ENCODE measurements at places on chromosomes 5 and 9. TPM values are rescaled to one million over a fixed set of nuclear protein-coding genes. Genes with fewer than 3 reads are reported as not detected.
A peak's percentile ranks its signal among the peaks of the same experiment; 100 is the strongest.

FBP2 gene
- polyA plus RNA-seq = not detected

GCNT1 gene
- 0.90 TPM for polyA plus RNA-seq

ZNF608 gene
- 7.5 TPM for polyA plus RNA-seq

OR1Q1 gene
- not detected for polyA plus RNA-seq

GPR107 gene
- 44.0 TPM for polyA plus RNA-seq

DNA sequence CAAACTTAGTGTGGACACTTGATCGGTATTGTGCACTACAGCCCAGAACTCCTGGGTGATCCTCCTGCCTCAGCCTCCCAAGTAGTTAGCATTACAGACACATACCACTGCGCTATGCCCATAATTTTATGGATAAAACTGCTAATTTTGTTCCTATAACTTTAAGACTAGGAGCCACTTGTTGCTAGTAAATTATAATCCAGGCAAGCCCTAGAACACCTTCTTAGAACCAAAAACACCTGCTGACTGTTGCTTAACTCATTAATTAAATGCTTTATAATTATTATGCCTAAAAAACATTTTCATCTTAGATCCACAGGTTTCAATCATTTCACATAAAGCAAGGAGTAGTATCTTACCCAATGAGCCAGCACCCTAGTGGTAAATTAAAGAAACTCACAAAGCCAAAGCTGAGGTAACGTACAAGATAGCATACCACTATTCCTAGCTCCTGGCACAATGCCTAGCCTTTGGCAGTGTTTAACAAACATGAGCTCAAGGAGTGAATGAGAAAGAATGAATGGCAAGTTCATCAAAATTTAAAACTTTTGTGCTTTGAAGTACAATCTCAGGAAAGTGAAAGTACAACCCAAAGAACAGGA, 5.4 kb downstream of the MRPS27 start:
- no peak for DNase-seq

DNA sequence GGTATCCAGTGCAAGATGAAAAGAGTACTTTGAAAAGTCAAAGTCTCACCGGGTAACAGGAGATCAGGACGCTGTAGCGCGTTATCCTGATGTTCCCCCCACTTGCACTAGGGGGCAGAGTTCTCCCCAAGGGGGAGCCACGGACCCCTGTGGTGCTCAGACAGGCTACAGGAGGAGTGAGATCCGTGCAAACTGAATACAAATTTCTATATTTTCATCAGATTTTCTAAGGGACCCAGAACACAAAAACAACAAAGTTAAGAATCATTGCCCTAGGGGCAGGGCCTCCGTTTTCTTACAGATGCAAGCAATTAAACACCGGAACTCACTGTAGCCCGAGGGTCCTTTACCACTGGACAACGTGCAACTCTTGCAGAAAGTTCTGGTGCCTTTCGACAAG, 2.0 kb downstream of the MYO10 start:
- peak; percentile 63 for DNase-seq

DNA sequence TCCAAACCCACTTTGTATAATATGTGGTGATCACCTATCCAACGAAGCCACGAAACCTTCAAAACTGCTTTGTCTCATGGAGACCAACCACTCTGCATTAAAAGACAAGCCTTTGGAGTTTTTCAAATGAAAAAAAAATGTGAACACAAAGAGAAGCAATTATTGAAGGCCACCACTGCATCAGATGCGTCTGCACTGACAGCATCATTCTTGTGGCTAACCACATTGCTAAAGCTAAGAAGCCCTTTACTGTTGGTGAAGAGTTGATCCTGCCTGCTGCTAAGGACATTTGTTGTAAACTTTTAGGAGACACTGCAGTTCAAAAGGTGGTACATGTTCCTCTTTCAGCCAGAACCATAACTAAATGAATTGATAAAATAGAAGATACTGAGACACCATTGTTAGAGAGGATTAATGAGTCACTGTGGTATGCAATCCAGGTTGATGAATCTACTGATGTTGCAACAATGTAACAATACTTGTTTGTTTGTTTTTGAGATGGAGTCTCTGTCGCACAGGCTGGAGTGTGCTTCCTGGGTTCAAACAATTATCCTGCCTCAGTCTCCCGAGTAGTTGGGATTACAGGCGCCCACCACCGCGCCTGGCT, 45.4 kb downstream of the TAF11L14 start:
- no peak for DNase-seq

DNA sequence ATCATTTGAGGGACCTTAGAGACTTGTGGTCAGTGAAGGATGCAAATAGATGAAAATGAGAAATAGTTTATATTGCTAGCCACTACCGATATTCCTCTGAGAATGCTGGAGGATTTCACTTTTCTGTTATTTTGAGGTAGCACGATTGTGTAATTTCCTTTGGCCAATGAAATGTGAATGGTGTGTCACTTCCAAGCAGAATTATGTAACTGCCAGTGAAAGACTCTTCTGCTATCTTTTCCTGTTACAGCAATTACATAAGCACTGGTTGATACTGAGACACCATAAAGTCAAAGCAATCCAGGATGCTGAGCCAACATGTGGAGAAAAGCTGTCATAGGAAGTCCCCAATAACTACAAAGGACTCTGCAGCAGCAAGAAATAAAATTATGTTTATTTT, 3.6 kb upstream of the PCDHA2 start:
- DNase-seq = no peak

DNA sequence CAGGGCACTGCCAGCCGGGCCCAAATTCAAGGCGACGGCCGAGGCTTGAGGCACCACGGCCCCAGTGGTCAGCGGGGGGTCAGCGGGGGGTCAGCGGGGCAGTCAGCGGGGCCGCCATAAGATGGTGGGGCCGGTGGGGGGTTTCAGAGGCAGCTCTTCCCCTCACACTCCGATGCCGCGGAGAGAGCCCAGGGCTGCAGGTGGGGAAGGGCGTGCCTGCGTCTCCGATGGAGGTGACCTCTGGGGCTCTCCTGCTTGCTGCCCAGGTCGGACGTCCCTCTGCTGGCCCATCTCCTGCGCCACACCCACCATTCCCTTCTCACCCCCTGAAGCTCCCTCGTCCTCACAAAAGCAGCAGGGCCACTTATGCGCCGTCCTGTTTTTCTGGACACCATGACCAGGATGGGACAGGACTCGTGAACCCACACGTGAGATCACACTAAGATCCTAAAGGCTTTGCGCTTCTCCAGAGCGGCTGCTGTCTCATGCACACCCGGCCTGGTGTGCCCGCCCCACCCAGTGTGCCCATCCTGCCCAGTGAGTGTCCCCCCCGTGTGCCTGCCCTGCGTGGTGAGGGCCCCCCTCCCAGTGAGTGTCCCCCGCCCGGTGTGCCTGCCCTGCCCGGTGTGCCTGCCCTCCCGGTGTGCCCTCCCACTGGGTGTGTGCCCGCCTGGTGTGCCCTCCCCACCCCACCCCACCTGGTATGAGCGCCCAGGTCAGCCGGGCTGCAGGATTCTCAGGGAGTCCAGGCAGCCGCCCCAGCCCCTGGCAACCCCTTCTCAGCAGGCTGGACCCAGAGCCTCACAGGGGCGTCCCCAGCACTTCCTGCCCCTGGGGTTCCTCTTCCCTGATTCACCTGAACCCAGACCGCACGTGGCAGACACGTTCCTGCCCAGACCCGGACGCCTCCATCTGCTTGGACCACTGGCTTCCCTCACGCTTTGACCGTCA, 48.7 kb upstream of the NKD2 start:
- DNase-seq = no peak

DNA sequence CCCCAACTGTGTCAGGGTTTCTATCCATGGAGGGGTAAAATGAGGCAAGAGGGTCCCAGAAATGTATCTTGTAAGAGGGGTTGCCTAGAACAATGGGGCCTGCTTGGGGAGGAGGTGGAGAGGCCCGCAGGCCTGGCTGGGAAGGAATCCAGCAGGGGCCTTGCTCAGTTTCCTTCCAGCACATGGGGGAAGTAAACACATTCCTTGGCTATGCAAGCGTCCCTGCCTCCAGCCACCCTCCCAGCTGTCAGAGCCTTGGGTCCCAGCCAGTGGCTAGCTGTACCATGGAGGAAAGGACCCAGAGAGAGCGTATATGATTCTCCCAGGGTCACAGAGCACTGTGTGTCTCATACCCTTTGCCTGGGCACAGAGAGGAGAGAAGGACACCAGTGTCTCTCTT, 71.1 kb upstream of the IL17B start:
- DNase-seq = peak; percentile 76

GRCh38 chr9:85359161-85359560, 382.6 kb downstream of the AGTPBP1 start:
- no peak for DNase-seq
